Left ventricle myocardium inferior (tissue), 1 donor: ENCODE measurements at places on chromosomes 7 and 10. TPM values are rescaled to one million over a fixed set of nuclear protein-coding genes. Genes with fewer than 3 reads are reported as not detected.

DNA sequence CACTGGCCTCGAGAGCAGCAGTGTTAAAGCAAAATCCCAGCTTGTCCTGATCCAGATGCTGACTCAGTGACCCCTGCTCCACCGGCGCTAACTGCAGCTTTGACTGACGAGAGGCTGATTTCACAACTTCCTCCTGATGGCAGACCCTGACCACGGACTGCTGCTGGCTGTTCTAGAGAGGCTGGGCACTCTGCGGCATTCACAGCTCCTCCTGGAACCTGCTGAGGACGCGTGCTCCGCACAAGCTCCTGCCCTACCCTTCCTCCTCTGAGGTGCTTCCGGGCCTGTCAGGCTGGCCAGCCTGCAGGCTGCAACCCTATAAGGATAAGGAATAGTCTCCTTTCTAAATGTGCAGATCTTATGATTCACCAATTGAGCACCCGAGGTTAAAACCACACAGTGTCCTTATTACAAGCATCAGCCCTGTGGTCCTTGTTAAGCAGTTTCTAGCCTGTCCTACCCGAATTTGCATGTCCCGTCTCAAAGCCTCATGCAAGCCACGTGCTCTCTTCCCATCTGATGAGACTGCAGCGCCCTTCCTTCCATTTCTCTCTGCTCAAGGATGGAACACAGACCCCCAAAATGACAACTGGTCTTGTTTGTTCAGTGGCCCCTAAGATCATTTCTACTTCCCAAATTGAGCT lies 35.5 kb upstream of the NCAPG2 start:
- DNase-seq: no peak

DNA sequence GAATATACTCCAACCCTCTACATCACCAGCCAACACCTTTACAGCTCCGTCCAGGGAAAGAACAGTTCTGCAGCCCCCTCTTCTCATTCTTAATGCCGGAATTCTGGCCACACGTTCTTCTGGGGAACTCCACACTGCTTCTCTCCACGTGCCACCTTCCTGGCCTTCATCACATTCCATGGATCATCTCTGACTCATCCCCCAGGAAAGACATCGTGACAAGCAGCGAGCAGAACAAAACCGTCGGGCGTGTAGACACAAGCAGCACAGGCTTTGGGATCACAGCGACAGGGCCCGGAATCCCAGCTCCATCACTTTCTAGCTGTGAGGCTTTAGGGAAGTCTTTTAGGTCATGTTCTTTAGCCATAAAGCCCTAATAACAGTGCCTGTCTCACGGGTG lies 590.3 kb upstream of the FOXK1 start:
- no peak for DNase-seq

DNA sequence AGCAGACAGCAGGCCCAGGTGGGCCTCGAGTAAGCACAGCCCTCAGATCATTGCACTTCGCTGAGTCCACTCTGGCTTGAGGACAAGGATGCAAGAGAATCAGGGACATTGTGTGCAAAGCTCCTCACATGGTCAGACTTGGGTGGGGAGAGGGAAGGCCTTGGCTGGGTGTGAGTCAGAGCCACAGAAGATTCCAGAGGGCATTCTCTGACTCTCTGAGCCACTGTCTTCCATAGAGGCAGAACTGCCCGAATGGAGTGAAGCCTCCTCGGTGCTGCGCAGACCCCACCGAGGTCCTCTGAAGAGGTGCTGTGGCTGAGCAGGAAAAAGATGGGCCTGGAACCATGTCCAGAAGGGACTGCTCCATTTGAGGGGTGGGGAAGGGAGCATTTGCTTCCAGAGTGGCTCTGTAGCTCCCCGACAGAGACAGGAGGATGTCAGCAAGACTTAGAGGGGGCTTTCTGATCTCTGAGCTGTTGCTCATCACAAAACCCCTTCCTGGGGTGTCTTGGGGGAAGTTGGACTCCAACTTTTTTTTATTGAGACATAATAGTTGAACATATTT lies 120.8 kb downstream of the PTPN20 start:
- no peak for DNase-seq

DNA sequence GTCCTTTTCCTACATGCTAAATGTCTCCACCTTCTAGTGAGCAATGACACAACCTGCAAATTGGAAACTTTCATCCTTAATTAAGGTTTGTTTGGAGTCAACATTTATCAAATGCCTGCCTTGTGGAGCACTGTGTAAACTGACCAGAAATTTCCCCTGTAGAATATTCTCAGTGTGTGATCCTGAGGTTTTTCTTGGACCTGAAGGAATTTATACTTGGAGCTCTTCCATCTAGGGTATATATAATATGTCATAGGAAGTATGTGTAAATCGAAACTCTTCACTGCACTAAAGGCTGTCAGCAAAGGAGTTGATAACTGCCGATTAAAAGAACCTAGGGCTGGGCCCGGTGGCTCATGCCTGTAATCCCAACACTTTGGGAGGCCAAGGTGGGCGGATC lies 152.4 kb downstream of the NSUN6 start:
- DNase-seq: no peak

DNA sequence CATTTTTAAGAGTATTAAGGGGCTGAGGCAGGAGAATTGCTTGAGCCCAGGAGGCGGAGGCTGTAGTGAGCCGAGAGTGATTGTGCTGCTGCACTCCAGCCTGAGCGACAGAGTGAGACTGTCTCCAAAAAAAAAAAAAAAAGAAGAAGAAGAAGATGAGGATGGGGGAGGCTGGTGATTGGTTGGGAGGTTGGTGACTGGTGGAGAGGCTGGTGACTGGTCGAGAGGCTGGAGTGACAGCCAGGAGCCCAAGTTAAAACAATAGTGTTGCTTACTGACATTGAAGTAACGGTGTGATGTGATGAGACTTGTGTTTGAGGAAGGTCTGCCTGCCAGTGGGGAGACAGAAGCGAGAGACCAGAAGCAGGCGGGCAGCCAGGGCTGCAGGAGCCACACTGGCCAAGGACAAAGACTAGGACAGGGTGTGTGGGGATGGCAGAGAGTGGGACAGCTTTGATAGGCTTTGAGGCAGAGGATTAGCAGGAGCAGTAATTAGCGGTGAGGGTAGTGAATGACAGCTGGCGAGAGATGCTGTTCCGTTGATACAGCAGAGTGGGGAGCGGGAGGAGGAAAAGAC lies 4.9 kb downstream of the SRRT start:
- no peak for DNase-seq

Gene RADIL
- total RNA-seq: 4.5 TPM

DNA sequence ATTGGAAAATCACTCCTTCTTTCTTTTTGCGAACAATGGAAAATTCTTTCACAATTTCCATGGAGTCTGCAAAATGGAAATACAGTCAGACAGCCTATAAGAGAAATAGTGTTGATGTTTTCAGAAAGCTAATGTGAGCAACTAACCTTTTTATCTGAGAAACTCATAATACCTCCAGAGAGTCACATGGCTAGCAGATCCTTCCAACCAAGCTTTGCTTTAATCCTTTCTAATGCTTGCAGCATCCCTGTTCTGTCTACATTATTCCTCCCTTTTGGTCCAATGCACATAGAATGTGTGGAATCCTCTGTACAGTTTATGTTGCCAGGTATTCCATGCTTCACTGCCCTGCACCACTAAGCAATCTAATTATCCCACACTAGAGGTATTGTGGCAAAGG lies 717.5 kb upstream of the LRRN3 start:
- no peak for DNase-seq

DNA sequence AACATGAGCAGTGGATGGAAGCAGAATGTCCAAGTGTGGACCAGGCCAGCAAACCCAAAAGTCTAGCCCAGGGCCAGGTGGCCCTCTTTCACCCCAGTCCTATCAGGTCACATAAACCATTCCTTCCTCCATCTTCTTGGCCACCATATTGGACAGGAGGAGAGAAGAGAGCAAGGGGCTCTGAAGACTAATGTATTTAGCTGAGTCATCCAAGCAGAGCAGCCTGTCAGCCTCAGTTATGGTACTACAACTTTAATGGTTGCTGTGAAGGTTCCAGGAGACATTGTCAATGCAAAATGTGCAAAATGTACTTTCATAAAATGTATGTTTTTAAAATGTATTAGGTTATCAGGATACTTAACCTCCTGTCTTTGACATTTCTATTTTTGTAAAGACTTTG lies 159.5 kb downstream of the GPAM start:
- DNase-seq: no peak

DNA sequence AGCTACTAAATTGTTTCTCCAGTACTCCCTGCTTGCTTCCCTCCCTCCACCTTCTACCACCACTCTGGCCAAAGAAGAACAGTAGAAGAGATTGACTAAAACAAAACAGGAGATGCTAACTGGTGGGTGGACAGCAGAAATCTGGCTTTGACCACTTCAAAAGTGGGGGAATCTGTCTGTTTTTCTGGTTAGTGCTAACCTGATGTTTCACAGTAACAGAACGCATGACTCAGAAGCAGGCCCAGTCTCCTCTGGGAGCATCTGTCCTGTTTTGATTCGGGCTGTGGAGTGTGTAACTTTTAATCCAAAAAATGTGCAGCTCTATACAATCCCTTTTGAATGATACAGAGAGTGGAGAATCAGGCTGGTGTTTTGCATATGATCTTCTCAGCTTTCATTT lies 32.7 kb upstream of the ZNF438 start:
- peak; percentile 22 for DNase-seq

Gene NAT16
- not detected for total RNA-seq

Gene ANKRD7
- 1.1 TPM for total RNA-seq

Gene GRM8
- 0.69 TPM for total RNA-seq

DNA sequence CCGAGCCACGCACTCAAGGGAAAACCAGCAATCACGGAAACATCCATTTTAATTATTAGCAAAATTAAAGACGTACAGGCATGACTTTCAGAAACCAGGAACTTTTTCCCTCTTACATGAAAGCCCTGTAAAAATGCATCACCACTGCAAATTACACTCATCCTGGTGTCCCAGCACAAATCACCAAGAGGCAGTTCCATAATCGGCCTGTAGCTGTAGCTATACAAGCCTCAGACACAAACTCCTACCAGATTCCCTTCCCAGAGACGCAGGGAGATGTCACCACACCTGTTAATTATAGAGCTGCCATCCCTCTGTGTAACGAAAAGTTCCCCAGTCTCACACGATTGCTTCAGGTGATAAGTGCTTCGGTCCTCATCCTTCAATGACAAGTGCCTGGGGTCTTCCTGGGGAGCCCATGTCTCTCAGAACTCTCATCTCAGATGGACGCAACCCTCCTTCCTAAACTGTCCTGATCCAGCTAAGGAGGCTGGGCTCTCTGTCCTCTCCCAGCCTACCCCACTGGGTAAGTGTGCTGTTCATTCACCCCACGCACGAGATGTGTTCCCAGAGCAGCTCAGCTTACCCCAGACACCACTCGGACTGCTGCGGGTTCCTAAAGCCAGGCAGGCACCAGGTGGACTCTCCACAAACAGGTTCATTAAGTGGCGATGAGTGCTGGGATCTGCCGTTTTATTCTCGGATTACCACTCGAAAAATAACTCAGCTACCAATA lies 5.9 kb downstream of the FGFR2 start:
- DNase-seq: no peak

DNA sequence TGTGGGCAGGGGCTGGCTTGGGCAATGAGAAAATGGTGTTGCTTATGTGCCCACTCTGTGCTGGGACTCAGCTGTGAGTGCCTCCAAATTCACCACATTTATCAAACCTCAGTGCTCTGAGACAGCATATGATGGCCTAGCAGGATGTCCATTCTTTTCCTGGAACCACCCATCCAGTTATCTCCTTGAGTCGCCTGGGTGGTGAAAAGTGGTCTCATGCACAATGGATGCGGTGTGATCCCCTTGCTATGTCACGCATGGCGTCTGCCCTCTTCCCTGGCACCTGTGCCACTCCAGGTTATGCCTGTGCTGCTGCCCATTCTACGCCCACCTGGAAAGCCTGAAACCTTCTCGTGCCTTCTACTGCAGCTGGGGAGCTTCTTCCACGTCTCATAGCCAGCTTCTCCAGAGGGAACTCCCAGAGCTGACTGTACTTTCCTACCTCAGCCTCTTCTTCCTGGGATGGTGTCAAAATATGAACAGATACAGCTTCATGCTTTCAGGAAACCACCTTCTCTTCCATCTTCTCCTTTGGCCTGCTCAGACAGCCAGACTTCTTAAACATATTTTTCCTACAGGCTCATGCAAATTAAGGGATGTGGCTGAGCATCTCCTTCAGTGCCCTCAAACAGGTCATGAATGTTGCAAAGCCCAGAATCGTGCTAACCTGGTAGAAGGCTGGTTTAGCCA lies 147.3 kb downstream of the PFKFB3 start:
- no peak for DNase-seq

DNA sequence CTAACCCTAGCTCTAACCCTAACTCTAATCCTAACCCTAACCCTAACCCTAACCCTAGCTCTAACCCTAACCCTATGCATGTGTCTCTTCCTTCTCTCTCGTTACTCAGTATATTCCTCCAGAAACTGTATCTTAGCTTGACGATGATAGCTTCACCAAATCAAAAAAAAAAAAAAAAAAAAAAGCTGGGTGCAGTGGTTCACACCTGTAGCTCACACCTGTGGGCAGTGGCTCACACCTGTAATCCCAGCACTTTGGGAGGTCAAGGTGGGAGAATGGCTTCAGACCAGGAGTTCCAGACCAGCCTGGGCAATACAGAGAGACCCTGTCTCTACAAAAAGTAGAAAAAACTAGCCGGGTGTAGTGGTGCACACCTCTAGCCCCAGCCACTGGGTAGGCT lies 414.0 kb downstream of the GATA3 start:
- DNase-seq: no peak

DNA sequence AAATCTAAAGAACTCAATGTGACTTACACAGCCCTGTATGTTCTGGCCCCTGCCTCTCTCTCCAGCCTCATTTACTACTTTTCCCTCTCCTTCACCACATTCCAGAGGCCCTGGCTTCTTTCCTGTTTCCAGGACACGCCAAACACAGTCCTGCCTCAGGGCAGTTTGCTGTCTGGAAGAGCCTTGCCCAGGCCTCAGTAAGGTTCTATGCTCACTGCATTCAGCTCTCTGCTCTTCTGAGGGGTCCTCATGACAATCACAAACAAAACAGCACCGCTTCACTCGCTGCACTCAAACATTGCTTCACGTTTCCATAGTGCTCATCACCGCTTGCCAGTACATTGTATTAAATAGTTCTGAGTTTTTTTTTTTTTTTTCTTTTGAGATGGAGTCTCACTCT lies 35.1 kb upstream of the GARS1 start:
- no peak for DNase-seq

Gene CAMK2B
- 98.0 TPM for total RNA-seq
